ENCODE measurements at places on chromosomes 5 and 9.

- DNase-seq = peak; percentile 59
Measured at GRCh38 chr5:178461004-178461730, 129.0 kb downstream of the COL23A1 start.

DNA sequence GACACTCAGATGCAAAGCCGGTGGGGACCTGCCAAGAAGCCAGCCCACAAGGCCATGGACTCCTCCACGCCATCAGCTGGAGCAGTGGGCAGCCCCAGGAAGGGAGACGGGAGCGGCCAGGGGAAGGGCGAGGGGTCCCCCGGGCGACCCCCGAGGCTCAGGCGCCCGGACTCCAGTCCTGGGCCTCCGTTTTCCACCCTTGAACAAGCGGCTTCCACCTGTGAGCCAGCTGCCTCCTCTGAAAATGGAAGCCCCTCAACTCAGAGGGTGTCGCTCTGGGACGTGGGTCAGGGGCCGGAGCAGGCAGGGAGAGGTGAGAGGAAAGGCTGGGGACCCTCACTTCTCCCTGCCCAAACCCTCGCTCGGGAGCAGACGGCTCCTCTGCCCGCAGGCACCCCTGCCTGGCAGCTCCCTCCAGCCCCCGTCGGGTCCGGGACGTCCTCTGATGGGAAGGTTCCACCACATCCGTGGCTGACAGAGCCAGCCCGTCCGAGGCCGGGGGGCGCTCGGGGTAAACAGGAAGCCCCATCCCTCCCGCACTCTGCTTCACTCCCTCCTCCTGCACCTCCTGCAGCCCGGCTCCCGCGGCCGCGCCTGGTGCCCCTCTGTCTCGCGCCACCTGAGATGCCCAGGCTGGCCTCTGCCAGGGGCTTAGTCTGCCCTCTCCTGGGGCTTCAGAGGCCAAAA is 3.7 kb upstream of the EGFL7 start:
- no peak for DNase-seq

DNA sequence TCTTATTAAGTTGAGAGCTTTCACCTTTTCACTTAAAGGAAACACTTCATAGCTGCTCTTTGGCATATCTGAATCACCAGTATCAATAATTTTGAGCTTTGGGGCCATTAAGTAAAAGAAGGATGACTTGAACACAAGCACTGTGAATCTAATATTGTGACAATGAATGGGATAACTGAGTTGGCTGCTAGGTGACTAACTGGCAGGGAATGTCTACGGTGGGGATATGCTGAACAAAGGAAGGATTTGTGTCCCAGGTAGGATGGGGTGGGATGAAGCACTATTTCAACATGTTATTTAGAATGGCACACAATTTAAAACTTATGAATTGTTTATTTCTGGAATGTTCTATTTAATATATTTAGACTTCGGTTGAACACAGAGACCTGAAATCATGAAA is 123.6 kb downstream of the TEX10 start:
- no peak for DNase-seq

- DNase-seq = no peak
Measured at GRCh38 chr9:78298046-78298765, 1.3 kb downstream of the PSAT1 start.

DNA sequence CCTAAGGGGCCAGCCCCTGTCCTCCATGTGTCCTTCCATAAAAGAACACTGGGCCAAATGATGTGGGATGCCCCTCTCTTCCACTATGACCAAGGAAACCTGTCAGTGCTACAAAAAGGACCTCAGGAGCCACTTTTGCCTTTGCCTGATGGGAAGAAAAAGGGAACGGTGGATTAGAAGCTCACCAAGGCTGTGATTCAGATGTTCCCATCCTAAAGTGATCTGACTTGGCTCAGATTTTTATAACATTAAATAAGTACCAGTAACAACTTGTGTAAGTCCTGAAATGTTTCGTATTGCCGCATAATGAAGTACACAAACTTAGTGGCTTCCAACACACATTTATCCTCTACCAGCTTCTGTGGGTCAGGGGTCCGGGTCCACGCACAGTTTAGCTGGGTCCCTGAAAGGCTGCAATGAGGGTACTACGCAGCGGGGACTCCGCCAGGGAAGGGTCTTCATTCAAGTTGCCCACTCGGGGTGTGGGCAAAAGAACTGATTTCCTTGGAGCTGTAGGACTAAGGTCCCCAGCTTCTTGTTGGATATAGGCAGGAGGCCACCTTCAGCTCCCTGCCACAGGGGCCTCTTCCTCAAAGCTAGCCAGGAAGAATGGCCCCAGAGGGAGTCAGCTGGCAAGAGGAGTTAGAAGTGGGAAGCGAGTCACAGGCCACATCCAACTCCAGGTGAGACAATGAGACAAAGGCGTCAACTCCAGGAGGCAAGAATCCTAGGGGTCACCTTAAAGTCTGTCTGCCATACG is 60.4 kb downstream of the RAPGEF1 start:
- DNase-seq = no peak

DNA sequence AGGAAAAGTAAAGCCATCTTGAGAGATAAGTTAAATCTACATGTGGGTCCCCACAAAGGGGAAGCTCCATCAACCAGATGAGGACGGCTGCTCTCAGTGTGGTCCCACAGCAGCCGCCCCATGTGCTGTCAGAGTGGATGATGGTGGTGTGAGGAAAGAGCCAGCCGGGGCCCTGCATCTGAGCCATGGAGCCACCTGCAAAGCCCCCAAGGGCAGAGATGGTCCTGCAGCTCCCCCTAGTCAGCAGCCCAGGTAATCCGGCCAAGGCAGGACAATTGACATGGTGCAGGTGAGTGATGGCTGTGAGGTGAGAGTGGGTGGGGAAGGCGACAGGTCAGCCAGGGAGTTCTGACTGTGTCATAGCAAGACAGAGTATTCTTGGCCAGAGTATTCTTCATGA is 458.8 kb downstream of the ICE1 start:
- no peak for DNase-seq

GRCh38 chr5:177111720-177112394 is 21.7 kb upstream of the NSD1 start:
- no peak for DNase-seq

- DNase-seq = no peak
Measured at GRCh38 chr9:120855827-120856670, 13.3 kb upstream of the PSMD5 start.

- no peak for DNase-seq
Measured at GRCh38 chr9:14653511-14653910, 39.7 kb downstream of the ZDHHC21 start.

DNA sequence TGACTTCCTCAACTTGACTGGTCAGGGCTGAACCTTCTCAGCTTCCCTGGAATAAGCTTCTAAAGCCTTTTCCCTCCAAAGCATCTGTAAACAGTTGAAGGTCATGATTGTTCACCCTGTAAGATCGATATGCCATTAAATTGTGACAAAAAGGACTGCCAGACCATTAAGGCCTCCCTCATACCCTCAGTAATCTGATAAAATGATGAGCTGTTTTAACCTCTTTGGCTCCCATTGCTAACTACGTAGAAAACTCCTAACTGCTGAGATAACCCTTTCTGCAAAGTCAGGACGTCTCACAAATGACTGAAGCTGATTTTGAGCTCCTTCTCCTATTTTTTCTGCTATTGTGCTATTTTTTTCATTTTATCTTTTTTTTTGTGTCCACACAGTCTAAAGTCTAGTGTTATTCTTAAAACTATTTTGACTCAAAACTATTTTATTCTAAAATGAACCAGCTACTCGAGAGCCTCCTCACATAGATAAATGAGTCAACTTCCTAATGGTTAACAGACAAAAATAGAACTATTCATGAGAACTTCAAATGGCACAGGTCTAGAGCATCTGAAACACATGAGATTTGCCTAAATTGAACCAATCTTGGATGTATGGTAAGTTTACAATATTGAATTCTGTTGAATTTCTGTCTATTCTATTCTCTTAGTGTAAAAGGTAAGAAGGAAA is 395.6 kb upstream of the TLE4 start:
- DNase-seq = no peak

- no peak for DNase-seq
Measured at GRCh38 chr9:127884427-127884911, 7.0 kb upstream of the AK1 start.

- DNase-seq = no peak
Measured at GRCh38 chr5:1737790-1738405, 61.7 kb downstream of the MRPL36 start.

DNA sequence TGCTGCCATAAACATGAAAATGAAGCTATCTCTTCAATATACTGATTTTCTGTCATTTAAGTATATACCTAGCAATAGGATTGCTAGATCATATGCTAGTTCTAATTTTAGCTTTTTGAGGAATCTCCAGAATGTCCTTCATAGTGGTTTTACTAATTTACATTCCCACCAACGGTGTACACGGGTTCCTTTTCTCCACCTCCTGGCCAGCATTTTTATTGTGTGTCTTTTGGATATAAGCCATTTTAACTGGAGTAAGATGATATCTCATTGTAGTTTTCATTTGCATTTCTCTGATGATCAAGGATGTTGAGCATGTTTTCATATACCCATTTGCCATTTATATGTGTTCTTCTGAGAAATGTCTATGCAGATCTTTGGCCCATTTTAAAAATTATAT is 446.5 kb downstream of the GABRG2 start:
- DNase-seq = no peak

DNA sequence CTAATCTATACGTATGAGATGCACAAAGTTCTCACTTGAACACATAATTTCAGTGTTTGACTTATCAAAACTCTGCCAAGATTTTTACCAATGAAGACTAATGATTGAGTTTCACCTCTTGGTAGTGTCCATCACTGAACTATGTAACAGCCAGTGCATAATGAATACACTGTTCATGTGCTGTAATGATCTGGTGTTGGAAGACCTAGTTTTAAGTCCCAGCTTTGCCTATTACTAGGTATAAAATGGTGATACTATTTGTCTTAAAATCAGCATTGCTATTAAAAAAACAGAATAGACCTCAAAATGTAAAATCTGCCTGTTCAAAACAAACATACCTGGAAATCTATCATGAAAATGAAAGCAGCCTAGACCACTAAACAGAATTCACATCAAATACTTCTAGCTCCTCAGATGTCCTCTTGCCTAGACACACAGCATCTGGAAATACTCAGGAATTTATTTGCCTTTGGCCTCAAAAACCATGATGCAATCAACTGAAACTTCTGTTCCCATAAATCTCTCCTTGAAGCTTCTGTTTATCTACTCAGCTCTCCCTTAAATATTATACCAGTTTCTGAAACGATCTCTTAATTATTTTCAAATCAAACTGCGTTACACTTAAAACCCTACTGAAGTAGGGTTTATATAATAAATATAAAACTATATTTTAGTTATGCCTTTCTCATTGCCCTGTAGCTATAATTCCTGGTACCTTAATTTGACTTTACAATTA is 38.1 kb downstream of the MRPS27 start:
- peak; percentile 58 for DNase-seq

GRCh38 chr5:159092972-159093371 is 6.7 kb downstream of the EBF1 start:
- DNase-seq = no peak

DNA sequence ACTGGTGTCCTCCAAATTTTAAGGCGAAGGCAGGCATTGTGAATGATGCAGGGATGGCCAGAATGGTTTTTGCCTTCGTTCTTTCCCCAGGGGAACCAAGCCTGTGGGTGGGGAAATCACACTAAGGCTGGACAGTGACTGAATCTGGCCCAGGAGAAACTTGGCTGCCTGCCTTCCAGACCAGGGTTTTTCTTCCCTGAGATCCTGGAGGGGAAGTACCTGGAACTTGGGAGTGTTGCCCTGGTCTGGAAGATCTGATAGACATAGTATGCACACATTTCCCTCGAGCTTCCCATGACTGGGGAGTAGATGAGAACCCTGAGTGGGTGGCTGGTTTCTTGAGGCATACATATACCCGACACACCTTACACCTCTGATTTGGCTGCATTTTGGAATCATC is 664 bp upstream of the IL11RA start:
- no peak for DNase-seq

GRCh38 chr5:28408186-28408585 is 1369.8 kb upstream of the CDH9 start:
- no peak for DNase-seq

DNA sequence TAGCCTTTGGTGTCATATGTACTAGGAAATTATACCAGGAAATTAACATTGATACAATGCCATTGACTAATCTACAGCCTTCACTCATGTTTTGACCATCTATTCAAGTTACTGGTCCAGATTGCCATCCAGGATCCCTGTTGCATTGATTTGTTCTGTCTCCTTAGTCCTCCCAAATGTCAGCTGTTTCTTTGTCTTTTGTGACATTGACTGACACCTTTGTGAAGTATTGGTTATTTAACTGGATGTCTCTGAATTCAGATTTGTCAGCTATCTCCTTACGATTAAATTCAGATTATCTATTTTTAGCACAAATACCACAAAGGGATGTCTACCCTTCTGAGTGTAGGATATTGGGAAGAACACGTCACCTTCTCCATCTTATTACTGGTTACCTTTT is 73.7 kb upstream of the CTNND2 start:
- DNase-seq = no peak

DNA sequence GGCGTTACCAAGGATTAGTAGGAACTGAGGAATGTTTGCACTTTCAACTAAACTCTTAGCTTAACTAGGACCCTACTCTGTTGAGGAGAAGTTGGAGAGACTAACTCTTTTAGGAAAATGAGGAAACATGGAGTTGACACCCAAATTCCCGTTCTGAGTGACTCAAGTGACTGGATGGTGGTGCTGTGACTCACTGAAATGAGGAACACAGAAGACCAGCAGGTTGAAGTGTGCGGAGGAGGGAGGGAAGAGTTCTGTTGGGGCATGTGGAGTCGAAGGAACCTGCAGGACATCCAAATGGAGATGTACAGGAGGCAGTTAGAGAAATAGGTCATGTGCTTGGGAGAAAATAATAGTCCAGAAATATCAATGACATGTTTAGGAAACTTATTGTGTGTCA is 8.2 kb downstream of the HEXB start:
- DNase-seq = no peak

DNA sequence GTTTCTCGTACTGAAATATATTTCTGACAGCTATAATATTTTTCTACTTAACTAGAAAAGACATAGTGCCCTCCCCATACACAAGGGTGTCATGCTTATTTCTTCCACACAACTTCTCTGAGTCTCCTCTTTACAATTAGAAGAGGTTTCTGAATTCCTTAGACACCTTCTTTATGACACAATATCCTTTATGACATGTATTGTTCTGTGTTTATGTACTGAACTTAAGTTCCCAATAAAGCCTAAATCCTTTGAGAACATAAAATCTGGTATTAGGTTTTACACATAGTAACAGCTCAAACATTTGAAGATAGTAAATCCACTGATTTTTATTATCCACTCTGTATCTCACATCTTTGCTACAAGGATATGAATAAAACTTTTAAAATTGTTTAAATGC is 32.5 kb downstream of the GRAMD2B start:
- no peak for DNase-seq

DNA sequence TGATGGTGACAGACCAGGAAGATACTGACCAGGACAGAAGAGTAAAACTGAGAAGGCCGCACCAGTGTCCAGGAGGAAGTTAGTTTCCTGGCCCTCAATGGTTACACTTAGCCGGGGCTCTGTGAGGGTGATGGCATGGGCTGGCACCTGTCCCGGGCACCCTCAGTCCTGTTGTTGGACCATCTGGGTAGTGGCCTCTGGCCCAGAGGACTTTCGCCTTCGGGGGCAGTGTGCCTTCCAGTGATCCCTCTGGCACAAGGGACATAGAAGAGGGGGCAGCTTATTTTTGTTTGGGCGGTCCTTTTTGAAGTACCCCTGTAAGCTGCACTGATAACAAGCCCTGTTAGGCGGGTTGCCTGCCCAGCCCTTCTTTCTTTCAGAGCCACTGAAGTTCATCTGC is 1108.6 kb downstream of the TAF11L14 start:
- DNase-seq = no peak

- DNase-seq = peak; percentile 8
Measured at GRCh38 chr9:96574455-96574854, 45.2 kb downstream of the CDC14B start.

GRCh38 chr9:70563431-70564204 is 149.2 kb upstream of the KLF9 start:
- peak; percentile 96 for DNase-seq
